ENCODE measurements at places on chromosomes 16 and 17.
A peak's percentile ranks its signal among the peaks of the same experiment; 100 is the strongest.

- DNase-seq = no peak
Measured at GRCh38 chr17:5902181-5903140, 167.7 kb upstream of the WSCD1 start.

DNA sequence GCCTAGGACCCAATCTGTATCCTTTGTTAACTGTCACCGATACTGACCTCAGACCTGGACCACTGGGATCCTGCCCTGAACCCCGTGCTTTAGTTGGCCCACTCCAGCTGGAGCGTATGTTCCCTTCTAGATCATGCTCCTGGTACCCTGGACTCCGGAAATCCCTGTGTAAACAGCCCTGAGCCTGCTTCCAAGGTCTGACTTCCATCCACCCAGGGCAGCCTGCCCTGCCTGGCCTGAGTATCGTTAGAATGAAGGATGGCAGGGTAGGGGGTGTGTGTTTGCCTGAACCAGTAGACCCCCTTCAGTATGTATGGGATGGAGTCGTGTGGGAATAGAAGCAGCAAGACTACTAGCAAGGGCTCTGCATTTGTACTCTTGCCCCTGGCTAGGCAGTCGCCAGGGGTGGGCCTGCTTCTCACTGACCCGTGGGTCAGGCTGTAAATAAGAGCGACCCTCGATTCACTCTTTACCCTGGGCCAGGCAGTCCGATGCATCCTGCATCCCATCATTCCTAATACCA is 691 bp upstream of the TMEM98 start:
- DNase-seq = no peak

- DNase-seq = no peak
Measured at GRCh38 chr16:89484923-89485679, 5.3 kb downstream of the ANKRD11 start.

DNA sequence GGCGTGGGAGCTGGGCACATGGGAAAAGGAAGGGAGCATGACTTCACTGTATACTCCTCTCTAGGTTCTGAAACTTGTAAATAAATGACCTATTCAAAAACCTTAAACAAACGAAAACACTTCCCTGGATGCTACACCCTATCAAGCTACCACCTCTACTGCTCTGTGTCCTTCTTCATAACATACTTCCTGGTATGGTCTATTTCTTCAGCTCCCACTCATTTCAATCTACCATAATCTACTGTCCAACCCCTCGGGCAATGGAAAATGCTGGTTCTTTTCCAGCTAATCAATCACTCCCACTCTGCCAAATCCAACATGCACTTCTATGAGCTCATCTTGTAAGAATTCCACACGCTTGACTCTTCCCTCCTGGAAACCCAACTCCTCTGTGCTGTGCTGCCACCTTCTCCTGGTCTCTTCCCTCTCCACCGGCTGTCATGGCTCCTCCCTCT is 42.4 kb downstream of the AMFR start:
- no peak for DNase-seq

DNA sequence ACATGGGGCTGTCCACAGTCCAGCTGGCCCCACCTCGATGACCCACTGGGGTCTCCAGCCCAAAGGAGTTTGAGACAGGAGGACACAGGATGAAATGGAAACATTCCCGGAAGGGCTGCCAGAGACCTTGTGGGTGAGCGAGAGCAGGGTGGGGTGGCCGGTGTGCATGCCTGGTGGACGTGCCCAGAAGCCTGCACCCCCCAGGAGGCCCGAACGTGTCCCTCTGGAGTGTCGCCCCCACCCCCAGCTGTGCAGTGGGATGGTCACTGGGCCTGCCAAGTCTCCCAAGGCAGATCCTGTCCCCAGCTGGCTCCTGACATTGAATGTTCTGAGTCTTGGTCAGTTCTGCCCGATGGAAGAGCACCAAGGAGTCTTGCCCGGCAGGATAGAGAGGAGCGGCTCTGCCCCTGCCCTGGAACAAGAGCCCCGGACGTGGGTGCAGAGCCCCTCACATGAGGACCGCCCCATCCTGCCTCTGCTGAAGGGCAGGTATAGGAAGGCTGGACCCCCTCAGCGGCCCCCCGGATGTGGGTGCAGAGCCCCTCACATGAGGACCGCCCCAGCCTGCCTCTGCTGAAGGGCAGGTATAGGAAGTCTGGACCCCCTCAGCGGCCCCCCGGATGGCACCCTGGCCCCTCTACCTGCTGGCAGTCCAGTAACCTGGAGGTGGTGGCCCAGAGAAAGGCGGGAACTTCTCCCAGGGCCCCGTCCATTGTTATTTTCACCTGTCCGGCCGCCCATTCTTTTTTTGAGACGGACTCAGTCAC is 3.1 kb upstream of the CAPN15 start:
- no peak for DNase-seq

GRCh38 chr16:9186061-9186460 is 94.6 kb downstream of the HAPSTR1 start:
- no peak for DNase-seq

- DNase-seq = no peak
Measured at GRCh38 chr17:21843318-21843865, 151.1 kb downstream of the KCNJ18 start.

DNA sequence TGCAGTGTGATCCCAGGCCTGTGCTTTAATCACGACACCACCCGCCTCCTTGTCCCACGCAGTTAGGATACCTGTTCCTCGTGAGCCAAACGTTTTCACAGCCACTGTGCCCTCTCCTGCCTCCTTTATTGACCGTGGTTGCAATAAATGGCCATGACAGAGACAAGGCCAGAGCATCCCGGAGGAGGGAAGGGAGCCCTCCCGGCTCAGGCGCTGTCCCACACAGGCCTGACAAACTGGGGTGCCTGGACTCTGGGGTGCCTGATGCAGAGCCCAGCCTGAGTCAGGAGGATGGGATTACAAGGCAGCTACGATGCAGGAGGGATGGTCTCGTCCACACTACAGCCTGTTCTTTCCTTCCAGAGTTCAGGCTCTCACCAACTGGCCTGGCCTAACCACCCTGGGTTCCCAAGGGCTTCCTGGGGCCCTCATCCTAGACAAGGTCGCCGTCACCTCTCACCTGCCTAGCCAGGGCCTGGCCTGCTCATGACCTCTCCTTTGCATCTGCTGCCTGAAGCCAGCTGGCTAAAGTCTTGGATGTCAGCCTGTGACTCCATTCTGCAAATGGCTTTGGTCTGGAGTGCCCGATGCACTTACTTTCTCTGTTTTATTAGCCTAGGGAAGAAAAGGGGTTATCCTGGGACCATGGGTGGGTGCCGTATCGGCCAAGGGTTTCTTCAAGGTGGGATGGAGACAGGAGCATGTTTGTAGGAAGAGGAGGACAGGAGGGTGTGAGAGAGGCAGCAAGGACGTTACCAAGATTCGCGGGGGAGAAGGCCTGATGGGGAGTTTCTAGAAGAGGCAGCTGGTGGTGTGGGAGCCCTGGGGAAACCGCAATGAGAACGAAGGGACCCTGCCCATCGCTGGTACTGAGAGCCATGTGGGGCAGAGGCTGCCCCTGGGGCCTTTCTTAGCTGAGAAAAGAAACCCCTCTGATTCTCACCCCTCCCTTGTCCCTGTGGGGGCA is 234.3 kb upstream of the TNRC6C start:
- DNase-seq = no peak

DNA sequence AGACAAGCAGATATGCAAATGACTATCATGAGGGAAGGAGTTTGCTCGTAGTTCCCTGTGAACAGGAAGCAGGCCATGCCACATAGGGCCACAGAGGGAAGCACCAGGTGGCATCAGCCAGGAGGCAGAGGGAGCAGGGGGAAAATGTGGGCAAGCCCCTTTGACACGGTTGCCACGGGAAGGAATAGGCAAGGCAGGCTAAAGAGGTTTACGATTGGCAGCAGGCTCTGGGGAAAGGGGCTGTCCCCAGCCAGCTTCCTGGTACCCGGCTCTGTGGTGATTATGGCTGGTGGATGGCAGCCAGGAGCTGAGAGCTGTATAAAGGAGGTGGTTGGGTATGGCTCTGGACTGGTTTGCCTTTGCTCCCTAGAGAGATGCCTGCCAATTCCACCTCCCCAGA is 848 bp downstream of the CES3 start:
- no peak for DNase-seq

- DNase-seq = no peak
Measured at GRCh38 chr17:10102817-10103216, 95.6 kb downstream of the GAS7 start.

- DNase-seq = peak; percentile 33
Measured at GRCh38 chr17:3944485-3945388, 19.5 kb downstream of the ATP2A3 start.

- no peak for DNase-seq
Measured at GRCh38 chr16:88424587-88425235, 28.4 kb upstream of the ZFPM1 start.

DNA sequence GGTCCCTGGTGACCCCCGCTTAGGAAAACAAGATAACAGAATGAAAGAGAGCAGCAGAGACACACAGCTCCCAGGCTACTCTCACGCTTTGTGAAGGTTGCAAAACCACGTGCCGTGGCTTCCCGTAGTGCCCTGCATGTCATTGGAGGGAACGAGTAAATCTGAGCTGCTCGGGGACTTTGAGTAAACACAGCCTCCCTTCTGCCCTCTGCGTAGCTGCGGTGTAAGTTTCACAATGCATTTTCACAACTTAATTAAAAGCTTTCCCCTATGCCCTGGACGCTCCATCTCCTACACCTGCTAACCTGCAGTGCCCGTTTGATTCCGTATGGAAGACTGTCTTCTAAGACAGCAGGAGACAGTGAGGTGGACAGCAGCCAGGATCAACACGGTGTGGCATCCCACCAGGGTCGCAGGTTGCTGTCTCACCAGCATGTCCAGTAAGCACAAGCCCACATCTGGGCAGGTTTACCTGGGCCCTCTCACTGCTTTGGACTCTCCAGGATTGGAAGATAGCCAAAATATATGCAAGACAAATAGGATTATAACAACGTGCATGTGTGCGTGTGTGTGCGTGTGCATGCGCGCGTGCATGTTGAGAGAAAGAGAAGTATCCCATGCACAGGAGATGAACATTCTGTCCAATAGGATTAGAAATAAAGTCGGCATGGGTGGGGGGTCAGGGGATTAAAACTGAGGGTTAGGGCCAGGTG is 116.4 kb upstream of the RCVRN start:
- DNase-seq = no peak

DNA sequence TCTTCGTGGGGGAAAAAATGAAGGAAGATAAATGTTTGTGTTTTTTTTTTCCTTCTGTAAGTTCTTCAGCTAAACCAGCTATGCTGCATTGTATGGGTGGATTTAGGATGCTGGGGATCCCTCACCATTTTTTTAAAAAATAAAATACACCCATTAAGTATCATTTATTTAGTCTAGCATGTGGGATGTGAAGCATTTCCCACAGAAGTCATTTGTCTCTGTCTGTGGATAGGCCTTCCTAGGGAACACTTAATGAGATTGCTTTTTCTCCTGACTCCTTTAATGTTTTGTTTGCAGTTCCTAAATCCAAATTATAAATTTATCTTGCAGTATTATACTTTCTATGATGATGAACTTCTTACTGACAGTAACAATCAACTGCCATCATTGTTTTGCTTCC is 146.7 kb downstream of the PPM1E start:
- no peak for DNase-seq

DNA sequence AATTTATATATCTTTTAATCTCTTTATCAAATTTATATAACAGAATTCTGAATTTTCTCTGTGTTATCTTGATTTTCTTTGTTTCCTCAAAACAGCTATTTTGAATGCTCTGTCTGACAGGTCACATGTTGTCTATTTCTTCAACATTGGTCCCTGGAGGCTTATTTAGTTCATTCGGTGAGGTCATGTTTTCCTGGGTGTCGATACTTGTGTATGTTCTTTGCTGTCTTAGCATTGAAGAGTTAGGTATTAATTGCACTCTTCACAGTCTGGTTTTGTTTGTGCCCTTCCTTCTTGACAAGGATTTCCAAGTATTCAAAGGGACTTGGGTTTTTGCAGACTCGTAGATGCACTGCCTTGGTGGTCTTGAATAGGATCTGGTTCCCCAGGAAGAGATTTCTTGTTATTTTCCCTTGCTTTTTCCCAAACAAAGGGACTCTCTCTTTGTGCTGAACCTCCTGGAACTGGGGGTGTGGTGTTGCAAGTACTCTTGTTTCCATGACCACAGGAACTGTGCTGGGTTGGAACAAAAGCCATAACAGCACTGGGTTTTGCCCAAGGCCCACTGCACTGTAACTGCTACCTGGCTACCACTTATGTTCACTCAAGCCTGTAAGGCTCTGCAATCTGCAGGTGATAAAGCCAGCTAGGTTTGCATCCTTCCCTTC is 1483.0 kb downstream of the CDH8 start:
- DNase-seq = no peak

- no peak for DNase-seq
Measured at GRCh38 chr16:8898660-8899318, 16.6 kb downstream of the LITAFD start.

DNA sequence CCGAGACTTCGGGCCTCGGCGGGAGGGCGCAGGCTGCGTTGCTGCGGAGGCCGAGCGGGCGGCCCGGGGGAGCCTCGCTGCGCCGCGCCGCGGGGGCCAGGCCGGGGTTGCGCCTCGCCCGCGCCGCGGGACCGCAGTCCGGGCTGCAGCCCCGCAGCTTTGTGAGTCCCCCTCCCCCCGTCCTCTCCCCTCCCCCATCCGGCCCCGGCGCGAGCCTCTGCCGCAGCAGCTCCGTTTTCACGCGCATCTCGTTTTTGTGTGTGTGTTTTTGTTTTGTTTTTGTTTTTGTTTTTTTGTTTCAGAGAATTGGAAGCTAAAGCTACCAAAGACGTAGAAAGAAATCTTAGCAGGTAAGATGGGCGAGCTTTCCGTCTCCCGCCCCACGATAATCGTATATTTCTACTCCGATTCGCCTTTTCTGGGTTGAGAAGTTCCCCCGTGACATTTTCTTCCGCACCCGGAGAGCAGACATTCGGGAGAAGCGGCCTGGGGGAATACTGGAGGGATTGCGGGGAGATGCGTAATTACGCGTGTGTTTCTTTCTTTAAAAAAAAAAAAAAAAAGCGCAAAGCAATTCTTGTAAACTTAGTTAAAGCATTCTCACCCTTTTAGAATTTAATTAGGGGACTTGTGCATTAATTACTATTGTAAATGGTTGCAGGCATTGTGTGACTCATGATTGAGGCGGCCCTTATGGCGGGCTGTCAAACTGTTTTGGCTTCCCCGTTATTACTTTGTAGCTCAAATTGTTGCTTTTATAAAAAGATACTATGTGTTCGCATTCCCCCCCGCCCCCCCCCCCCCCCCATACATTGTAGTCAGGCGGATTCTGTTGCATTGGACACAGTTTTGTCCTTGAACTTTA is 732 bp downstream of the TNRC6A start:
- peak; percentile 13 for DNase-seq

GRCh38 chr16:35687071-35687470 is 2227.7 kb downstream of the TP53TG3F start:
- no peak for DNase-seq
